ENCODE measurements at places on chromosomes 5 and 9. TPM values are rescaled to one million over a fixed set of nuclear protein-coding genes. Genes with fewer than 3 reads are reported as not detected.

Gene ACTBL2
- not detected for total RNA-seq

- DNase-seq: no peak
Measured at GRCh38 chr5:142179776-142180387, 71.3 kb downstream of the NDFIP1 start.

DNA sequence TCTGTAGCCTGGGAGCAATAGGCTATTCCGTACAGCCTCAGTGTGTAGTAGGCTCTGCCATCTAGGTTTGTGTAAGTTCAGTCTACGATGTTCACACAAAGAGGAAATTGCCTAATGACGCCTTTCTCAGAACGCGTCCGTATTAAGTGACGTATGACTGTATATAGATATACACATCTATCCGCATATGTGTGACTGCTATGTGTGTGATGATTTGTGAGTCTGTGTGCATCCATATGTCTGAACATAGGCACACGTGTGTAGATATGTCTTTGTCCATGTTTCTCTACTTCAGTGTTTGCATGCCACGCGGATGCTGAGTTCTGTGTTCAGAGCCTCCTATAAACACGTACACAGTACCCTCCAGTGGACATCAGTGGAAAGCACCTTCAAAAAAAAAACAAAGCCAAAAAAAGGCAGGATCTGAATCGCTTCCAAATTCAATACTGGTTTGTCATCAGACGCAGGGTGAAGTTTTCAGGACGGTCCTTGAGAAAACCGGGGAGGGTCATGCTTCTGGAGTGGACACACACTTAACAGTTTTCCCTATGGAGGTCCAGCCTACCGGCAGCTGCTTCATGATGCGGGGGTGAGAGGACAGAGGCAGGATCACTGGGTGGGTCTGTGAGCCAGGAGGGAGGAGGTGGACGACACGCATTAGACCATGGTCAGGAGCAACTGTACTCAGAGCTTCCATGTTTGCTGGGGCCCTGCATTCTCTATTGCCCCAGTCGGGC, 29.5 kb upstream of the ALDH1B1 start:
- peak; percentile 44 for DNase-seq

- DNase-seq: no peak
Measured at GRCh38 chr9:35945341-35946018, 12.5 kb downstream of the OR2S2 start.
